ENCODE measurements at places on chromosomes 5 and 9.

DNA sequence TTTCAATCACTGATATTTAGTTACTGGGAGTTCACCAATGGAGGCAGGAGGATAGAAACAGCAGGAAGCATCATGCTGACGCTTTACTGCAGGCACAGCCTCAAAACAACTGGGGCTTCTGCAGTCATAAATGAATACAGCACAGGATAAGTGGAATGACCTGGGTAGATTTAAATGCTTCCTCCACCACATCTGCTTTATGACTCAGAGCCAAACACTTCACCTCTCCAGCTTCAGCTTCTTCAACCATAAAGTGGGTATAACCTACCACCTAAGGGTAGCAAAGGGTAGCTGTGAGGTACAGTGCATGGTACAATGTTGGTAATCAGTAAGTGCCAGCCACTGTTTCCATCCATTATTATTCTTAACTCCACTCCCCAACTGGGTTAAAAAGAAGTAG is 28.4 kb downstream of the RASEF start:
- no peak for DNase-seq

DNA sequence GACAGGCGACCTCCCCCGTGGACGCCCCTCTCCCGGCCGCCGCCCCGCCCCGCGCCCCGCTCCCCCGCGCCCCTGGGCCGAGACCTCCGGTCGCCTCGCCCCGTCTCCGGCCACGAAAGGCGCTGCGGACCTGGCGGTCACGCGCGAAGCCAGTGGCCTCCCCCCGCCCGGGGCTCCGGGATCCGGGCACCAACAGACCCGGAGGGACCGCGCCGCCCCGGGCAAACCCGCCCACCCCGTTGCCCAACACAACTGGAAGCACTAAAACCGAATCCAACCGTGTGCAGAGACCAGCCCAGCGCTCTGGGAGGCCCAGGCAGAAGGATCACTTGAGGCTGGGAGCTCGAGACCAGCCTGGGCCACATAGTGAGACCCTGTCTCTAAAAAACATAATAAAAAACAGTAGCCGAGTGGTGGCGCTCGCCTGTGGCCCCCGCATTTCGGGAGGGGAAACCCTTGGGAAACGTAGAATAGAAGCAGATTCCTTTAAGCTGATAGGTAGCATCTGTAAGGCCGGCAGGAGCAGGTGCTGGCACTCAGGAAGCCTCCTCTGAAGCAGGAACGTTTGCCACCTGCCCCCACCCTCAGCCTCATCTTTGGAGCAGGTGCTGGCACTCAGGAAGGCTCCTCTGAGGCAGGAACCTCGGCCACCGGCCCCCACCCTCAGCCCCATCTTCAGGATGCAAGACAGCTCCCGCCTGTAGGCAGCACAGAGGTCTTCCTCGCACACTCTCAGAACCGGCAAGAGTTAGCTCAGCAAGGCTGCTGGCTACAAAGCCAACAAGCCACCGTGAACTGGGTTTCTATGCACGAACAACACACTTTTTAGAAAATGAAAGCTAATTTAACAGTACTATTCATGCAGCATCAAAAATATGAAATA is 4.6 kb upstream of the SLC9A3 start:
- no peak for DNase-seq

DNA sequence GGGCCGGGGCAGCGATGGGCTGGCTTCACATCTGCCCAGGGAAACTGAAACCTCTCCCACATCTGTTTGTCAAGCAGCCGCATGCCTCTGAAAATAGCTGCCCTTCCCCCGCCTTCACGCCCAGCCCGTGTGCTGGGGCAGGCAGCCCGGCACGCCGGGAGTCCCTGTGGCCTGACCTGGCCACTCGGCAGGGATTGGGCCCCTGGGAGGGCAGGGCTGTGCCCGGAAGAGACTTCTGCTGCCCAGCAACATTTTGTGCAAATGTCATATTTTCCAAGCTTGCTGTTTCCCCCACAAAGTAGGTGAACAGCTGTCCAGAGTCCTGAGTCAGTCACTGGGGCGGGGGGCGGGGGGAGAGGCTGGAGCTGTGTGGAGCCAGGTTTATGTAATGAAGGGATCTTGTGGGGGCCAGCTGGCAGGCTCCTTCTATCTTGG is 8.2 kb downstream of the COL27A1 start:
- no peak for DNase-seq

DNA sequence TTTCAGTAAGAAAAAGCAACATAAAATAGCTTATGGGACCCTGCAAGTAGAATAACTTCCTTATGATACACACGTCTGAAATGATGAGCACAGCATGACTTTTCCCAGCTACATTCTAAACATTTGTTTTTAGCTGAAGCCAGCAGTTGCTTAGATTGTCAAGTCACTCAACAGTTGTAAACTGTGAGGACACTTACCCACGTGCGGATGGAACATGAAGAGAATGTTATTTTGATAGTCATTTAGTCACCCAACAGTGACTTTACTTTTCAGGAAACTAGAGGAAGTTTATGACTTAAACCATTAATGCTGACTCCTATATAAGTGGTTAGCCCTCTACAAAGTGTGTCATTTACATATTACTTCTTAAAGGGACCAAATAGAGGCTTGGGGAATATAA is 3.0 kb downstream of the HACD4 start:
- no peak for DNase-seq

DNA sequence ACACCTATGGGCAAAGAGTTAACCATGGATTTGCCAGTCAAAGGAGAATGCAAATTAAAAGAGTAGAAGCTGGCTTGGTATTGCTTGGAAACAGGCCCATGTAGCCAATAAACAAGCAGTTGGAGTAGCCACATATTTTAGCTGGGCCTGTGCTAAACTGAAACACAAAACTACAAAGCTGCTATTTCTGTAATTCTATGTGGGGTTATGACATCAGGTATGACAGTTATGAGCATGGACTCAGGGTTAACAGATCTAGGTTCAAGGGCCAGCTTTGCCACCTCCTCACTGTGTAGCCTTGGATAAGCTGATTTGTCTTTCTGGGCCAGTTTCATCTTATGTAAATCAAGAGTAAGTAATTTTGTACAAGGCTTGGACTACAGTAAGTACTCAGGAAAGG is 142.7 kb downstream of the PIP5K1B start:
- DNase-seq = no peak

DNA sequence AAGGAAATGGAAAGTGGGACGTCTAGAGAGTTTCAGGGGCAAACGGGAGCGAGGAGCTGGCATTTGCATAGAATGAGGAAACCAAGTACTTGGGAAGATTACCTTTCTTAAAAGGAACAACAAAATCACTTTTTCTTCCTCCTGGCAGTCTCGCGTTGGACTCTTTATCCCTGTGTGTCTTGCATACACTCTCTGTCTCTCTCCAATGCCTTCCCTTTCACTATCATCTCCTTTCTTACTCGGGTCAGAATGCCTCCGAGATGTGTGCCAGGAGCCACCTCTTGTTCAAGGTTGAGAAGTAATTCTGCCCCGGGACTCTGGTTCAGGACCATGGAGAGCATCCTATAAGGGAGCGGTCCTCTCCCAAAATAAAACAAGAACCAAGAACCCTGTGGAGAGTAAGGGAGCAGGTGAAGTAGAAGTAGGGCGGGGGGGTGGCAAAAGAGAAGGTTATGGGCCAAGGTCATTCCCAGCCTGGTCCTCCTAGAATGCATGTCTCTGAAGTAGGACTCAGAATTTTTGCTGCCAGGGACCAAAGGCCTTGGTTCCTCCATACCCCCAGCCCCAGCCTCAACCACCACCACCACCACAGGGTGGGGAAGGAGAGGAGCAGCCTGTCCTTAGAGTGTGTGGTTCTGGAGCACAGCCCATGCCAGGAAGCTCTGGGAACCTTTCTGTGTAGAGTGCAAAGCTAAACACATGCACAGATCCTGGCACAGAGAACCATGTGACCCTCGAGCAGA is 72.1 kb upstream of the ARAP3 start:
- DNase-seq = peak; percentile 55

DNA sequence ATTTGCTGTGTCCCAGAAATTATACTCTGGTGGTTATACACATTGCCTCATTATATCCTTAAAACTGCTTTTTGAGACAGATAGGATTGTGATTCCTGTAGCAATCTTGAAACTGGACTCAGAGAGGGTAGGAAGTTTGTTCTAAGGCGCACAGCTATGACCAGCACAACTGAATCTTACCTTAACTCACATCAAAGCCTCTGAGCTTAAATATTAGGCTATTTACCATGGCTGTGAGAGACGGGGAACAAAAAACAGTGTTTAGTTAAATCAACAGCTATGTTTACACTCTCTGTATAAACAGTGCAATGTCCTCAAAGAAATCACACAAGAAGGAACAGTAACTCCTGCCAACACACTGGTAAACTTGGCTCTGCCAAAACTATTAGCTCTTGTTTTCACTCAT is 50.9 kb upstream of the TUT7 start:
- DNase-seq = no peak

GRCh38 chr9:94593459-94594345 is at the start of gene FBP2:
Gene FBP2 (minus strand): TSS chr9:94593824. CDS start chr9:94593726, 98 bp downstream.
- DNase-seq = no peak

- no peak for DNase-seq
These were observed 1028.5 kb downstream of the NR2F1-AS1 start for GRCh38 chr5:92552206-92553160.

- no peak for DNase-seq
These were observed 7.0 kb upstream of the ARSB start for GRCh38 chr5:78992146-78992545.

DNA sequence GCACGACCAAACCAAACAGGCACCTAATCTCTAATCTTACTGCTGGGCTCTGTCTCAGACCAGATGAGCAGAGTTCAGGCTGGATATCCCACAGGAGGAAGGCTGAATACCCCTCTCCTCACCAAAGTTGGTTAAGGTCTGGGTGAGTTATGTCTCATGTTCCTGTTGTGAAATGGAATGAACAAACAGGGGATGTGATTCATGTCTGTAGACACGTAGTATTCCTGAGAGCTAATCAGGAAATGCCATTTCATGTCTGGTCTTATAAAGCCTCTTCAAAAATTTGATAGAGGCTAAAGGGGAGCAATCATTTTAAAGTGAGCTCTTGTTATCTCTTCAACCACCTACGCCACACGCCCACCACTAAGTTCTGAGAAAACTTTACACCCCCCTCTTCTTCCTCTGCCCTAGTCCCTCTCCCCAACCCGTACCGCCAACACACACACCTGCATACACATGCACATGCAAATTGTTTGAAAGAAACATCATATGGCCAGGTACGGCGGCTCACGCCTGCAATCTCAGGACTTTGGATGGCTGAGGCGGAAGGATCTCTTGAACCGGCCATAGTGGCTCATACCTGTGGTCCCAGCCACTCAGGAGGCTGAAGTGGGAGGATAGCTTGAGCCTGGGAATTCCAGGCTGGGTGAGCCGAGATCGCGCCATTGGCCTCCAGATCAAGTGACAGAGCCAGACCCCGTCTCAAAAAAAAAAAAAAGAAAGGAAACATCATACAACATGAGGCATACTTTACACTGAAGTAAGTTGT is 69.8 kb upstream of the RAI14 start:
- no peak for DNase-seq

GRCh38 chr5:135434591-135435466 is 12.3 kb downstream of the DCANP1 start:
- peak; percentile 2 for DNase-seq

DNA sequence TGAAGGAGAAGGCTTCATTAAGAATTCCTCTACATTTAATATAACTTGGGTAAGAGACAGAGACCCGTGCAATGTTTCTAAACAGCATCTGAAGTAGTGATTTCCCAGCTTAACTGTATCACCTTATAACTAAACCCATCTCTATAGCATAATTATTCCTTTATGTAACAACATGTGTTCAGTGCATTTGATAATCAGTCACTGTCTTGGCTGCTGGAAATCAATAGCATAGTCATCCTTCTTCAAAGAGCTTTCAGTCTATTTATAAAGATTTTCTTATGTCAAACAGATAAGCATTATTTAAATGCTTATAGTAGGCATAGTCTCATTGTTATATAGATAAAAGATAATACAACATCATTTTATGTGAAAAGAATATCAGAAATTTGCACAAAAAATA is 80.1 kb upstream of the TYRP1 start:
- no peak for DNase-seq

DNA sequence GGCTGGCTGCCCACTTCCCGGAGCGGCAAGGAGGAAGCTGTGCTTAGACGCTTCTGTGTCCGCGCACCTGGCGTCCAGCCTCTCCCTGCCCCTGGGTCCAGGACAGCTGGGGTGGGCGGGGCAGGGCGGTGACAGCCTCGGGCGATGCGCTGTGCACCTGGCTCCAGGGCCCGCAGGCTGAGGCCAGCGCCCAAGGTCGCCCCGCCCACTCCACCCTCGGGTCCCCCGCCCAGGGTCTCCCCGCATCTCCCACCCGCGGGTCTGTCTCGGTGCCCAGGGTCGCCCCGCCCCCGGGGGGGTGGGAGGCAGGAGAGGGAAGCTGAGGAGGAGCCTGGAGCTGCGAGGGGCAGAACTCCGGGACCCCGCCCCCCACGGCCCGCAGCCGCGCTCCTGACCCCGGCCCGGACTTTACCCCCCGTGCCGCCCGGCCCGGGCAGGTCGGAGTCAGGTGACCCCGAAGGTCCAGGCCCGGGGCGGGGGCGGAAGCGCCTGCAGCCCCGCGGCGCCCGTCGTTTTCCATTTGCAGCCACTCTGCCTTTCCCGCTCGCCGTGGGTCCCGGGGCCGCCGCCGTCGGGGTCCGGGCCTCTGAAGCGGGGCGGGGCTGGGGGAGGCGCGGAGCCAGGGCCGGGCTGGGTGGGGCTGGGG is at the start of gene ENTPD8:
Gene ENTPD8 (minus strand): TSS at position 69 of the 646 bp plus-strand sequence. CDS start 3,072 bp downstream, outside the sequence.
- no peak for DNase-seq

GRCh38 chr5:35816881-35817521 is 39.7 kb upstream of the IL7R start:
- no peak for DNase-seq

DNA sequence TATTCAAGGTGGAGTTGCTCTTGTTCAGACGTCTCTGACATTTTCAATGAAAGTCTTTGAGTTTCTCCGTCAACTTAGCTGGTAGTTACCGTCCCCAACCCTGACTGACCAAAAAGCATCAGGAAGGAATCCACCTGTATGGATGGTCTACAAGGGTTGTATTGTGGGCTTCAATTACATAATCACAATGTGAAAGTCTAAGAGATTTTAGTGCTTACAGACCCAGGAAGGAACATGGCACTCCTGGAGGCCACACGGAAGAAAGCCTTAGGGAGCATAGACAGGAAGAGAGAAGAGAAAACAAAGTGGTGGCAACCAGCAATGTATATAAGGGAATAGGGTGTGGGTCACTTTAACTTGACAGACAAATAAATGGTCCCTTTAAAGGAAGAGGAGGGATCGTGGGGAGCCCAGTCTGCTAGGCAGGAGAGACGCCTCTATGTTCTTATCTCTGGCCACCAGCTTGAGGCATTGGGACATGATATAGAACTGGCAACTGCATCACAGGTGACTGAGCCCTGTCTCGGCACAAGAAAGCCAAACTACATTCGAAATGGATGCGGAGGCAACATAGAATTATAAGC is 80.4 kb downstream of the ALDH7A1 start:
- no peak for DNase-seq

GRCh38 chr9:119941091-119941490 is 571.9 kb upstream of the BRINP1 start:
- DNase-seq = no peak

- no peak for DNase-seq
These were observed 25.1 kb downstream of the VCAN start for GRCh38 chr5:83496626-83497025.

DNA sequence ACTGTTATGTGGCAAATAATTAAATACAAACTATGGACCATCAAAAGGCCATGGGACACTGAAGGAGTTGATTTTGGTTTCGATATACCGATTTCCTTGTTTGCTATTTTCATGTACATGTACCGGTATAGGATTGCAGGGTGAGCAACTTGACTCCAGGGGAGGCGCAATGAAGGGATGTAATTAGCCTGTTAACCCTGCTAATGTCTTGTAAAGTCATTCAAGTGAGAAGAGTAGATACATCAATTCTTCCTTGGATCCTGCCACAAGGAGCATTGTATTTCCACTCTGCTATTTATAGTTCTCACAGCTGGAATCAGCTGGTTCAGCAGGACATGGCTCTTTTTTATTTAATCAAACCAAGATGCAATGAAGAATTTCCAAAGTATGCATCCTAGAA is 102.0 kb downstream of the STK32A start:
- no peak for DNase-seq

Data from DND-41 (cell line).